Stimulated activated CD8-positive, alpha-beta memory T cell treated with anti-CD3 and anti-CD28 coated beads, Interleukin-4, amount 100 ng/mL, for 1 hour (primary cell): ENCODE measurements at places on chromosomes 3 and 15.

DNA sequence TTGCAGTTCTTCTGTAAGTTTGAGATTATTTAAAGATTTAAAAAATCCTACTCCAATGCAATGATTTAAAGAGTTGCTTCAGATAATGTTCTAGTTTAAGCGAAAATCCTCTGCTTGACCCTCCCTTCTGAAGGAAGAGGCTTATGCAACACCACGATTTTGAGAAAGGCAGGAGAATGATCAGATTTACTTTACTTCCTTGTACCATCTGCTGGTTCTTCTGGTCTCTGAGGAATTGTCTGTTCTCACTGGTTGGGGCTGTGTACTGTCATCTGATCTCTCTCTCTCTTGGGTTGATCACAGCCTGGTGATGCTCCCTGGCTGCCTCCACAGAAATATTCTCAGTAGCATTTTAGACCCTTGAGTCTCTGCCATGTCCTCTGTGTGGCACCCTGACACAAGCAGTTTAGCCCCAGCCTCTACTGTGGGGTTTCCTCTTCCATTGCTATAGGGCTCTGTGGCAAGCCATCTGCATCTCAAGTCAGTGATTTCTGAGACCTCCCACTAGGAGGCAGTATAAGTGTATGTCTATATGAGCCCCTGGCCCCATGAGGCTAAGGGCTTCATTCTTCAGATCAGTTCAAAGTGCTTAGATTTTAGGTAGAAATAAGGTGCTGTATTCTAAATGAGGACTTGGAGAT lies 50.8 kb upstream of the PLAAT1 start:
- DNase-seq: no peak

DNA sequence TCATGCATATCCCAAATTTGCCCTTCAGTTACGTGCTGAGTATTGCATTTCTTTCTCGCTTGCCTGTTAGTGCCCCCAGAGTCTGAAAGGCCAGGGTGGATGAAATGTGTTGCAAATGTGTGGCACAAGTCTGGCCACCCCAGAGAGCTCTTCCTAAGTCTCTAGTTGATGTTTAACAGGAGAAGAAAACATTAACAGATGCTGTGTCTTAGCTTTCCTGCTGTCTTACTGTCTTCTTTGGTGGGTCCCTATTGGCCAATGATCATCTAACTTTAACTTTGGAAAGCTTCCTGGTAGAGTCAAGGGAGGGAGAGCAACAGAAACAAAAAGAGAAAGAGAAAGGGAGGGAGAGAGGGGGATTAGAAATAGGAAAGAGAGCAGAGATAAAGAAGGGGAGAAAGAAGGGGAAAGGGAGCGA lies 76.7 kb upstream of the P3H2 start:
- no peak for DNase-seq

DNA sequence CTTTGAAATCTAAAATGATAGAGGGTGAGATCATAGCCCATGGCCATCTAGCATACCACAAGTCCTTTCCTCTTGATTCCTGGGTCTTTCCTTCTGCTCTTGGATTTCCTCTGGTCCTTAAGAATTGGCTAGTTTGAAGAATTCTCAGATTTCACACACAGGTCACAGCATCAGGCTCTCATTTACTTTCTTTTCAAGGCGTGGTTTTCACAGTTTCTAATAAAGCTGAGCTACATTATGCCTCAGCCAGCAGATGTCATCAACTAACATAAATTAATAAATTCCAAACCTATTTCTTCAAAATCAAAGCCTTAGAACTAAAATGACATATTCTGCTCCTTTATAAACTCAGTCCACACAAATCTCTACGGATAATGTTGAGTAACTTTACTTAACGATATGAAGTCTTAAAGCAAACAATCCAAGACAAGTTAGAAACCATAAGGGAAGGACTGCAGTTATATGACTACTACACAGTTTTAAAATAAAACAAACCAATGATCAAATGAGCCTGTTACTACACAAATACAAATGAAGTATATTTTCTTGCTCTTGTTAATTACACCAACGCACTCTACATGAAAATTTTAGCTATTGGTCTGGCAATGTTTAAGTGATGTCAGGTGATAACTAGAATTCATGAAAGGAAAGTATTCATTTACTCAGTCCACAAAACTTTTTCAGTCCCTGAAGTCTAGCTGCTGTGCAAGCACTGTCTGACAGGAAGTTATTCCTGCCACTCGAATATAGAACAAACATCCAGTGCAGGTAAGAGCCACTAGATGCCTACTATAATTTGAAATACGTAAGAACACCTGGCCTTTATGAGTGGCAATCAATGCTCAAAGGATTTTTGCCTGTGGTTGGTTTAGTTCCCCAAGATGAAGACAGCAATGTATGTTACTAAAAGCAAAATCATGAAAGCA lies 9.2 kb downstream of the CCDC14 start:
- DNase-seq: no peak

- no peak for DNase-seq
Observed at GRCh38 chr3:126021224-126021623, 52.2 kb downstream of the ROPN1B start.

DNA sequence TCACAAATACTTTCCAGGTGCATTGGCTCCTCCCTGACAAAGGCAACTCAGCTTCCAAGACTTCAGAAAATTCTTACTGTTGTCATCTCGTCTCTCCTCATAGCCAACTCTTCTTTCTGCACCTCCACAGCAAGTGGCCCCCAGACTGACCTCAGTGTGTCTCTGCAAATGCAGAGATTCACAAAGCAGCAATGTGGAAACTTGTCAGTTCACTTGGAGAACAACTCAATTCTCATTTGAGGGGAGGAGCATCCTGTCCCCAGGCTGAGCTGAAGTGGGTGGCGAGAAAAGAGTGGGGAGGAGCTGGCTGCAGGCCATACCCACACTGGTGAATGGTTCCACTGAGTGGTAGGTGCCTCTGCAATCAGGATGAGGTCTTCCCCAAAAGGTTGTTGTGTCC lies 248.7 kb upstream of the IL12A start:
- DNase-seq: no peak

GRCh38 chr3:70811880-70812279 lies 499.4 kb upstream of the MDFIC2 start:
- no peak for DNase-seq

- no peak for DNase-seq
Observed at GRCh38 chr3:187019542-187020072, 89.3 kb downstream of the ST6GAL1 start.

GRCh38 chr3:46471371-46471914 lies 6.7 kb upstream of the LTF start:
- DNase-seq: no peak

- DNase-seq: no peak
Observed at GRCh38 chr3:13612829-13613228, 63.9 kb downstream of the FBLN2 start.

DNA sequence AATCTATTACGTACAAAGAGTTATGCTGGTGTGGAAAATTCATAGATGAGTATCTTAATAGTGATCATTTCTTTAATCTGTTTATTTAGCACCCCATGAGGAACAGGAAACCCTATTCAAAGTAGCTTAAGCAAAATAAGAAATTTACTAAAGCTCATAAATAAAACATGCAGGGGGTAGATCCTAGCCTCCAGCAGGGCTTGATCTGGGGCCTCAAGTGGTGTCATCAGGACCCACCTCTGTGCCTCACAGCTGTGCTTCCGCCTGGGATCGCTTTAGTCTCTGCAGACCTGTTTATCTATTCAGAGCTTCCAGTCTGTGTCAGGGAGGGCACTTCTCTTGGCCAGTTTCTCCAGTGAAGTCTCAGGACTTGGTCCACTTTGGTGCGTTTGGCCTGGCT lies 171.0 kb upstream of the SLC24A5 start:
- no peak for DNase-seq

- no peak for DNase-seq
Observed at GRCh38 chr3:25023876-25024275, 404.2 kb upstream of the RARB start.

- no peak for DNase-seq
Observed at GRCh38 chr3:122730240-122730639, 49.6 kb downstream of the PARP14 start.

DNA sequence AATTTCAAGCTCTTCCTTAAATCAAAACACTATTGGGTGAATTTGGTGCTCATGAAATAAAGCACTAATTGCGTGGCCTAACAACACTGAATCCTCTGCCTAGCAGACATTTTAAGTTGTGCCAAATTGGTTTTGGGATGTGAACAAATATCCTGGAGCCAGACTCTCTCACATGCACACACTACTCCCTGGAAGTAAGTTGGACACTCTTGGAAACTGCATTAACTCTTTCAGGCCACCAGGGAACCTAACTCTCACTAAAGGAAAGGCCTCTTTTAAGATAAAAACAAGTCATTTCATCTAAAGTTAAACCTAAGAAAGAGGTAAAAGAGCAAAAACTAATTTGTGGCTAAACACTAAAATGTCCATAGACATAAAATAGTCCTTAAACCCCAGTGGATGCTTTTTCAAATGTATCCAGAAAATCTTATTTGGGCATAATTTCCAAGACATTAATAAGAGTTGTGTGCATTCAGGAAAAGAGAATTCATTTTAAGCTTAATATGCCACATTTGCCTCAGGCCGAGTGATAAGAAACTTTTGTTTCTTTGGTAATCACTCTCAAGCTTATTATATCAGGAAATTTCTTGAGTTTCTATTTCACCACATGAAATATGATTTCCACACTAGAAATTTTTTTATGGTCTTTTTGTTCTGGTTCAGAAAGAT lies 61.8 kb downstream of the ZBTB20 start:
- no peak for DNase-seq

- no peak for DNase-seq
Observed at GRCh38 chr15:42954291-42954690, 33.7 kb upstream of the TTBK2 start.

GRCh38 chr3:103052236-103052830 lies 617.5 kb downstream of the ZPLD1 start:
- DNase-seq: no peak

GRCh38 chr15:83697716-83698115 lies 43.8 kb downstream of the ADAMTSL3 start:
- DNase-seq: no peak

DNA sequence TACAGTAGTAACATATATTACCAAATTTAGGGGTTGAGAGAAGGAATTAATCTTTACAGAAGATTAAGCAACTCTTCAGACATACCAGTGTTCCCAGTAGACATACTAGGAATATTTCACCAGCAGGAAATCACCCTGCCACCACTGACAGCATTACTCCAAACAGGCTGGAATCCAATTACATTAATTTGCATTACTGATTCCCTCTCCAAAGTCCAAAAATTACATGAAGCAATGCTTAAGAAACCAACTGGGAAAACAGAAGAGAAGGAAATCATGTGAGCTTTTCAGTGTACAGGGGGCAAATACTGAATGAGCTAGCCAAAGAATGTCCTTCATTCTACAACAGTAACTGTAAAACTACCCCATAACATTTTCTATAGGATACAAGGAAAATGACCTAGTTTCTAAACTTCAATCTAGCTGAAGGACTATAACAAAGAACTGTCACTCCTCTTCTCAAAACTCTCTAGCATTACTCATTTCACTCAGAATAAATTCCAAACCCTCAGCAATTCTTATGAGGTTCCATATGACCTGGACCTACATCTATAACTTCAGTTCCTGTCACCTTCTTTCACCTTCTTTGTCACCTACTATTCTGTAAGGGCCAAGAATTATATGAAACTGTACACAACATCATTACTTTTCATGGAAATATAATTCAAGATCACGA lies 72.7 kb downstream of the INO80 start:
- DNase-seq: no peak

GRCh38 chr3:121976727-121977126 lies 45.3 kb downstream of the ILDR1 start:
- DNase-seq: no peak

DNA sequence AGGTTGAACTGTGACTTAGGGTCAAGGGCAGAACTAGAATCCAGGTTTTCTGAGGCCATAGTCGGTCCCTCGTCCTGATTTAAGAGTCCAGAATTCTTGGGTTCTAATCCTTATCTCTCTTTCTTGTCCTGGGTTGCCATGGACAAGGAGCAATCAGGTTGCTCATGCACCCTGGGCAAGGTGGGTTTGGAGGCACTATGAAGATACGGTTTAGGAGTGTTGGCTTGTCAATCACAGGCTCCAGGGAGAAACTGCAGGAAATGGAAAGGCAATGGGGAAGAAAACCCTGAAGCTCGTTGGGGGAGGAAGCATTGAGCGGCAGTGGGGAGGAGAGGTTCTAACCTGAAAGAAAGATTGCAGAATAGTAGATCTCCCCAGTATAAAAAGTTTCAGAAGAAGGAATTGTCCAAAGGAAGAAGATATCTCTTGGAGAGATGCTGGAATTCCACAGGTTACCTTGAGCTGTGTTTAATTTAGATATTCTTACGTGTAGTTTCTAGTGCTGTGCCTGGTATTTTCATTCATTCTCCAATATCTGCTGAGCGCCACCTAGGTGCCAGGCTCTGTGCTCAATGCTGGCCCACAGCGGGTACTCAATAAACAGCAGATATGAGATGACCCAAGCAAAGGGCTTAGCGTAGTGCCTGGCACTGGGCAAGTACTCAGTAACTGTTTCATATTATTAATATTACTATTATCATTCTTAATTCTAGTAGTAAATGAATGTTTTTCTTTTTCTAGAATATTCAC lies 2.0 kb downstream of the ACAN start:
- DNase-seq: no peak

DNA sequence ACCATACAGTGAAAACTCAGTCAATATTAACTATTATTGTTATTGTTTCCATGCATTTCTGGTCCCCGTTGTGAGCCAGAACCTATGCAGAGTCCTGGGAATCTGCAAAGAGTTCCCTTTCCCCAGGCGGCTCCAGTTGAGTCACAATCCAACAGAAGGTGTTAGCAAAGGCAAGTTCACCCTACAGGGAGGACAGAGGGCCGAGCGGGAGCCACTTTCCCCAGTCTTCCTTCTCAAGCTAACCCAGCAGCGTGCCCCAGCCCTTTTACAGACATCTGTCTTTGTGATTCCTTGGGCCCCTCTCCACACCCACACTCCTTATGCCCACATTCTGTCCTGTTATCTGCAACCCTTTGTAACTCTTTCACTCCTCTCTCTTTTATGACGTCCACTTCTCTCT lies 13.1 kb upstream of the LTF start:
- no peak for DNase-seq

- DNase-seq: no peak
Observed at GRCh38 chr3:48601622-48601994, 6.5 kb upstream of the COL7A1 start.

DNA sequence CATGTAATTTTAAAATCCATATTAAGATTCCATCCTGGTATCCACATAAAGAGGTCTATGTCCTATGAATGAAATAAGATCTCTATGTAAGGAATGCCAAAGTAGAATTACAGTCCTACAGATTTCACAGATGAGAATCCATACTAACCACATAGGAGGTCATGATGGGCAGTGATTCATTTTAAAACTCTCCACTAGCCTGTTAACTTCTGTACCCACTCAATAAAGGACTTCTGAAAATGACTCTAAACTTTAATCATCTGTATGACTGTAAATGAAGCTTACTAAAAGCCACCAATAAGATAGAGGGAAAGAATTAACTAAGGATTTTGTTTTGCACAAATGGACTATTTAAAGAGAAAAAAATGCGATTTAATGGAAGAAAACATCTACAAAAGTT lies 28.7 kb downstream of the MORC1 start:
- DNase-seq: no peak

- no peak for DNase-seq
Observed at GRCh38 chr15:78193731-78194567, 40.4 kb downstream of the ACSBG1 start.

GRCh38 chr15:66622591-66623022 lies 56.8 kb upstream of the LCTL start:
- no peak for DNase-seq
